Astrocyte of the spinal cord (primary cell): ENCODE measurements at places on chromosomes 1 and 21.

DNA sequence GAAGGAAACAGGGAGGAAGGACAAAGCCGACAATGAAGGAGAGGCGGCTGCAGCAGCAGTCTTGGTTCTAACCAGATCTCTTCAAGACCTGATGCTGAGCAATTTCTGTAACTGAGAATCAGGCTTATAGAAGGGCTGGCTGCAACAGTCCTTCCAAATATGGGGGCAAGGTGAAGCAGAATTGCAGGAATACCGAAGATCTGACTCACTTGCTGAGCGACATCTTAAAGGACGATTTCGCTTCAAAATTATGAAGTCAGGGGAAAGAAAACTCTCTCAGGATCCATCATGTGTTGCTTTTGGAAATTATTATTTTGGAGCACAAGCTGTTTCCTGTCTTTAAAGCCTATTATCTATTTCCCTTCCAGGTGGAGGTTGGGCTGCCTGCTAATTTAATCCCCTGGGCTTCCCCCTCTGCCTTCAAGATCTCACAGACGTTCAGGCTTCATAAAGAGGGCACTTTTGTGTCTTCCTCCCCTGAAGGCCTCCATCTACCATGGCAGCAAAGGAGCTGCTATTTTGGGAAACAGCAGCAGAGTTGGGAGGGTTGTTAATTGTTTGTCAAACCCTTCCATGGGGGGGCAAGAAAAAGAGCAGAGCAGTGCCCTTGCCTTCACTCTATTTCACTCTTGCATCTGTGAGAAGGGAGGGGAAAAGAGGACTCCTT, 10.8 kb upstream of the IER5 start:
- DNase-seq, result peak; percentile 31

DNA sequence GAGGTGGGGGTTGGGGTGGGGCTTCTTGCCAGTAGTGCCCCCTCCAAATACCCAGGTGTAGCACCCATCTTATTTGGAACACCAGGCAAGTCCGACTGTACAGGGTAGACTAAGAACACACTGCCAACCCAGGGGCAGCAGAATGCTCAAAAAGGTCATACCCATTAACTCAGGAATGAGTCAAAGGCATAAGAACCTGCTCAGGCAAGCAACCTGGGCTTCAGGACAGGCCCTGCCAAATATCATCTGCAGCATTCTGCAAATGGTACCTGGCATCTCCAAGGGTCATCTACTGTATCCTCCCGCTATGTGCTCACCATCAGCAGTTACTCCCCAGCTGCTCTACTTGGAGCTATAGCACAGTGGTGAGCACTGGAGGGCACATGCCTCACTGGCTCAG, 19.4 kb downstream of the PEA15 start:
- DNase-seq, result no peak

GRCh38 chr1:220056374-220056773, 10.1 kb upstream of the EPRS1 start:
- no peak for DNase-seq

DNA sequence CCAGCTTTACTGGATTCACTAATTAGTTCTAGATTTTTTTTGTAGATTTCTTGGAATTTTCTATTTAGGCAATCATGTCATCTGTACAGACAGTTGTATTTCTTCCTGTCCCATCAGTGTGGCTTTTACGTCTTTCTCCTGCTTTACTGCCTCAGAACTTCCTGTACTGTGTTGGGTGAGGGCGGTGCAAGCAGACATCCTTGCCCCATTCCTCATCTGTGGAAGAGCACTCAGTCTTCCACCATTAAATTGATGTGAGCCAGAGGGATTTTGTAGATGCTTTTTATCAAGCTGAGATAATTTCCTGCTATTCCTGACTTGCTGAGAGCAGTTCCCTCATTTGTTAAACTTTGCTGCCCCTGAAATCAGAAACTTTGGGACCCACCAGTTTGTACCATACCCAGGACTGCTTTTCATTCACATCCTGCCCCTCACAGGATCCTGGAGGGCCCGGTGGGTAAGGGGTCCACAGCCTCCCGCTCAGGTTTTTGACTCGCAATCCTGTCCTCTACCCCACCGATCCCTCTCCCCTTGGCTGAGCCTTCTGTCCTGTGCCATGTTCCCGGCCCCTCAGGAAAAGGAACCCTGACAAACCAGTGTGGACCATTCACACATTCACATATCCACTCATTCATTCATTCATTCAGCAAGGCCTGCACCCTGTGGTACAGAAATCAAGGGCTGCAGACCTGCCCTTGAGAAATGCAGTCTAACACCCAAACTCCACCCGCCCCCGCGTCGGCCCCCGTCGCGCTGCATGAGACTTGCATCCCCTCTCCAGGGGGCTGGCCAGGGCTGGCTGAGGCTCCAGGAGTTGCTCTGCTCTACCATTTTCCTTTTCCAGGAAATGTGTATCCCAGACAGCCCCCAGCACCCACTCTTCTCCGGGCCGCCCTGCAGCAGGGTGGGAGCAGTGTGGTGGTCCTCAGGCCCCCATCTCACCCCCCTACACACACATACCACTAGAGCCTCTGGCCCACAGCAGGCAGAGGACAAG, 246.5 kb upstream of the VAMP3 start:
- no peak for DNase-seq

- DNase-seq, result no peak
Observed at GRCh38 chr1:11046270-11046566, 821 bp downstream of the MASP2 start.

DNA sequence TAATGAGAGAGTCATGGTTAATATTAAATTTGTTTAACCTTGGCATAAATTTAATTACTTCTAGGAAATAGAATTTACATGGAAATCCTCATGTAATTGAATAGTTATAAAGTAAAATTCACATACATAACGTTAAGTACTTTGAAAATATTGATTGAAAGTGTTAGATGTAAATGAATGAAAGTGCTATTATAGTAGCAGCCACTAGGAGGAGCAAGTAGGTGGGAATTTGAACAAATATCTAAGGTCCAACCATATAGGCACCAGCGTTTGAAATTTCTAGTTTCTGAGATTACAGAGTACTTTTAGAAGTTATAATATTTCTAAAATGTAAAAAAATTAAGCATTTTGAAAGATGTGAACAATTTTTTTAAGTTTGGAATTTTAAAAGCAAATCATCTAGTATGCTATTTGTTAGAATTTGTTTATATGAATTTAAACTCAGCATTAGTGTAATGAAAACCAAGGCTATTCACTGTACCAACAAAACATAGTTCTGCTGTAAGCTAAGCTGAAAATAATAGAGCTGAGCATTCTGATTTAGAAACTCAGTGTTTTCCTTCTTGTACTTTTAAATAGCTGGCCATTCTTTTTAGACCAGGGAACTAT, 3.3 kb downstream of the B3GALT2 start:
- DNase-seq, result peak; percentile 74

GRCh38 chr1:11067716-11068599, 8.1 kb upstream of the SRM start:
- DNase-seq, result no peak

DNA sequence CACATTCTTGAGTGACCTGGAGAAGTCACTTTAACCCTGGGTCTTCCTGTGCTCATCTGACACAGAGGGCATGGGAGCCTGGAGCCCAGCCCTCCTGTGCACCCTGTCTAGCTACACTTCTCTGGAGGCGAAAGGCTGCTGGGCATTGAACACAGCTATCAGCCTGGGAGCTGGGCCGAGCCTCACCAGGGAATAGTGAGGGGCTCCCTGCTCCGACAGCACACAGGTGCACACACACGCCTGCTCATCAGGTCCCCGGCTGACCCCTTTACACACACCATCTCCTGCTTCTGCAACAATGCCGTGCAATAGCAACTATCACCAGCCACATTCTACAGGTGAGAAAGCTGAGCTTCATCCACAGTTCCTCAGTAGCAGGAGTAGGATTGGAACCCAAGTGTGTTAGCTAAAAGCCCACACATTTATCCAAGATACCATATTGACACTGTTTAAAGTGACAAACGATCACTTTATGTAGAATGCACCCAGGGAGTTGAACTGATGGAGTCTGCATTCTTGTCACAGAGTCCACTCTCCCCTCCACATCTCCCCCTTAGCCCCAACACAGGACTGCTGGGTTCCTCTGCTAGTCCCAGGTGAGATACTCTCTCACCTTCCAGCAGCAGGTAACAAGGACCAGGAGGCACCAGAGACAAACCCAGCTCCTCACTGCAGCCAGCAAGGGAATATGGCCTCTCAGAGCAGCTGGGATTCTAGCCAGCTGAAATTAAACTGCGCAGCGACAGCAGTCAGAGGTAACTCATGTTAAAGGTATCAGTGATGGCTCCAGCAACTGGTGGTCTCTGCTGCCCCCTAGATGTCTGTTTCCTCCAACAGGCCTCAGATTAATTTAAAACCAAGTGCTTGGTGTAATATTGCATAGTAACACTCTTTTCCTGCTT, 18.3 kb upstream of the CAPN8 start:
- peak; percentile 53 for DNase-seq

DNA sequence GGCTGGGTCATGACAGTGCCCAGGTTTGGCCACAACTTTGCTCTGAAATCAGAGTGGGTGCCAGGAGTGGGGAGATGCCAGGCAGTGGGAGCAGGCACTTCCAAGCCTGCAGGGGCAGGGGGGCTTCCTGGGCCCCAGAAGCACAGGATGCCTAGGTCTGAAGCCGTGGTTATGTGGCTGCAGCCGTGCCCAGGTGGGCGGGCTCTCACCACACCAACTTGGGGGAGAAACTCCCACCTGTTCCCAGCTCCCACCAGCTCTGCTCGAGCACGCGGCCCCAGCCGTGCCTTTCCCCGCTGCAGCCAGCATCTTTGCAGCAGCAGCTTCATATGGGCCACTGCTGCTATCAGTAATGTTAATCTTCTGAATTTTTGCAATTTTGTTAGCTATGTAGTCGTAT, 331.4 kb downstream of the USP25 start:
- DNase-seq, result no peak

- no peak for DNase-seq
Observed at GRCh38 chr1:25897754-25898153, 8.5 kb downstream of the STMN1 start.

DNA sequence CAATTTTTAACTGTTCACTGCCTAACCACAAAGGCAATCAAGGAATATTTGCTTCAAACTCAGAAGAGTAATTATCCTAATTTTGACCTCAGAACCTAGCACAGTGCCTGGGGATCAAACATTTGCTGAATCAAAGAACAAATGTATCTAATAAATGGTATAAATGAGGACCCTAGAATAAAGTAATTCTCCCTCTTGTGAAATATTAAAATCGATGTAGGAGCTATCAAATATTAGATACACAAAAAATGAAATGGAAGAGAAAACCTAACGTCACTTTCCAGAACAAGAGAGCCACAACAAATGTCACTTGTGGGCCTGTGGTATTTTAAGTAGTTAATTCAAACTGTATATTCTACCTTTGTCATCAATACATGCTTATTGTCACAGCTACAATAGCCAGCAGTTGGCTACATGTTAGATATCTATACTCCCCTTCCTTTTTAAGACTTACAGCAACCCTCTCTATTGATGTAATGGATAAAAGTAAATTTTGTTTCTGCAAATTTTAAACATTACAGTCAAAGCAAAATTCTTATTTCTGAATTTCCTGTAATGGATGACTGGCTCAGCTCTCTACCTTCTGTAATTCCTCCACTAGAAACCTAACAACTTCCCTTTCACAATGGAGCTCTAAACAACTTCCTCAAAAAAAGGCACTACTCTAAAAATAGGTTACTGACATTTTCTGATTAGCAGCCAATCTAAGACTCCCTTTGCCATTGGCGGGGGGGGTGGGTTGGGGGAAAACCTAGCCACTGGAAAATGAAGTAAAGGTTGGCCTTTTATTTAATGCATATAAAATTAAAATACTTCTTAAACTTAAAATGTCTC, 37.6 kb downstream of the PUM1 start:
- DNase-seq, result no peak

DNA sequence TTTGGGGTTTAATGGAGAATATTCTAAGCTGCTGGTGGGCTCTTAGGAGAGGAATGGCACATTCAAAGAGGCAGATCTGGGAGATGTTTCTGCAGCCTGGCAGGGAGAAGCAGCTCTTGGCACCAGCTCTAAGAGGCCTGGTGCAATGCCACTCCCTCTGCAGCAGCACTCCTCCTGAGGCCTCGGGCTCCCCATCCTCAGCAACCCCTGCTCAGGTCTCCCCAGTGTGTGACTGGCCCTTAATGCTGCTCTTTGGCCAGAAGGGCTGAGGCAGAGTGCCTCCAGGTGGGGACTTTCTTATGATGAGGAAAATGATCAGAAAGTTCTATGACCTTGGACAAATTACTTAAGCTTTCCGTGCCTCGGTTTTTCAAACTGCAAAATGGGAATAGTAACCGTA, 55.5 kb downstream of the MAB21L3 start:
- DNase-seq, result no peak

DNA sequence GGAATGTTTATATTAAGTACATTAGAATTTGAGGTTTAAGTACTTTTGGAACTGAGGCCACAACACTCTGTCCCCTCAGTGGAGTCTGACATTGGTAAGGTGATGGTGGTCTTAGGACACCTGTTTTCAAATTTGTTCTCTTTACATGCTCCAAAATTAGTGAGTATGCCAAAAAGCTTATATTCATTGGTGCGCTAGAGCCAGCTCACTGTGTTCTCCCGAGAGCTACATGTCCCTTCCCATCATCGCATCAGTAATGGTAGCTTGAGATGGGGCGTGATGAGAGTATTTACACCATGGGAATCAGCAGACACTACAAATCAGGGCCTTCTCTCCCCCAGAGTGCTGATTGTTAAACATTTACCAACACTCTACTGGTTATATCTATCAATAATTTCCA, 19.5 kb downstream of the ETS2 start:
- no peak for DNase-seq

GRCh38 chr1:168178638-168179437, at the start of gene TIPRL:
Gene TIPRL (plus strand): TSS chr1:168178962. CDS start chr1:168179078, 116 bp downstream.
- DNase-seq, result peak; percentile 99

- no peak for DNase-seq
Observed at GRCh38 chr1:4027008-4027407, 126.9 kb upstream of the C1orf174 start.

DNA sequence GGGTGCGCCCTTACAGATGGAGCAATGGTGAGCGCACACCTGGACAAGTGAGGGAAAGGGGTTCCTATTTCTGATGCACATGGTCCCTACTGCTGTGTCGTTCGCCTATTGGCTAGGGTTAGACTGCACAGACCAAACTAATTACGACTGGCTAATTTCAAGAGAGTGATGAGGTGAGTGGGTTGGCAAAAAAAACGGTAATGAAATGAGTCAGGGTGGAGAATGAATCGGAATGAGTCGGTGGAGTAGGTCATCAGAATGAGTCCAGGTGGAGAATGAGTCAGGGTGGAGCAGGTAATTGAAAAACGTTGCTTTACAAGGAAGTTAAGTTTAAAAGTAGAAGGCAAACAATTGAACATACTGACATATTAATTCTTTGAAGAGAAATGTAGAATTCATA, 79.8 kb downstream of the WDR4 start:
- no peak for DNase-seq

- DNase-seq, result no peak
Observed at GRCh38 chr1:25563330-25564215, 20.2 kb downstream of the LDLRAP1 start.

GRCh38 chr1:205748403-205749233, 1.4 kb downstream of the NUCKS1 start:
- DNase-seq, result peak; percentile 54

- peak; percentile 53 for DNase-seq
Observed at GRCh38 chr1:169550294-169550693, 36.0 kb downstream of the F5 start.
